Stimulated activated CD8-positive, alpha-beta memory T cell treated with anti-CD3 and anti-CD28 coated beads, Interleukin-4, amount 100 ng/mL, for 24 hours (primary cell): ENCODE measurements at places on chromosomes 2 and 18.

GRCh38 chr18:32086881-32087280, 4.8 kb upstream of the RNF138 start:
- no peak for DNase-seq

GRCh38 chr2:10230499-10230898, 72.2 kb upstream of the HPCAL1 start:
- DNase-seq, result no peak

GRCh38 chr18:48885924-48886400, 64.8 kb downstream of the SMAD7 start:
- DNase-seq, result no peak

- DNase-seq, result no peak
Measured at GRCh38 chr2:239530749-239531316, 130.0 kb upstream of the HDAC4 start.

DNA sequence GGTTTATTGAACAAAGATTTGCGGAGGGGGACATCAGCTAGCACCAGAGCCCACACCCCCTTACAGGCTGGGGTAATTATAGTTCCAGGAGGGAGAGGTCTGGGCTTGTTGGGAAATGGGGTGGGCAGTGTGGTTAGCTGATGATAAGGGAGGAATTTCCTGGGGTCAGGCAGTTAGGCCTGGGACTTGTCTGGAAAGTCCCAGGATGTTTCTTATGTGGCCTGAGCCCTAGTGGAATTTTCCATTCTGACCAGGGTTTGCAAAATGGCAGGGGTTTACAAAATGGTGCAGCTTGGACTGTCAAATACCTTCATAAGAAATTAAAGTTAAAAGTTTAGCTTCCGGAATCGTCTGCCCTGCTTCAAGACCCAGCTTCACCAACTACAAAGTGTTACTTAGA, 199.1 kb downstream of the FBXO15 start:
- DNase-seq, result no peak

- no peak for DNase-seq
Measured at GRCh38 chr2:136798766-136799165, 33.4 kb downstream of the THSD7B start.

DNA sequence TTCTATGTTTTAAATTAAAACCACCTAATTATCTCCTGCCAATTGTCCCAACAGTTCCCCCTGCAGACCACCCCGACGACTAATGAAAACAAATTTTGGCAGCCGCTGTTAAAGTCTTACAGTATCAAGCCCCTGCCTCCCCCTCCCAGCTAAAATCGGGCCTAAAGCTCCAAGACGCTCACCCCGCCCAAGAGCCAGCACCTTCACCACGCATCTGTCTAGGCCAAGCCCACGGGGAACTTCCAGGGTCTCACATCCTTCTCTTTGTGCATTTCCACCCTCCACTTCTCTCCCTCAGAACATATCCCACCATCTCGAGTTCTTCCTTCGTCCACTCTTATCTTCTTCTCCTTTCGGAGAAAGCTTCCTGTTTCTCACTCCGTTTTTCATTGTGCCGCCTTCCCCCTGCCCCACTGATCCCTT, 445 bp downstream of the PRPF40A start:
- DNase-seq, result peak; percentile 22

- peak; percentile 6 for DNase-seq
Measured at GRCh38 chr18:61892683-61893308, at the start of gene RNF152. RNF152 (minus strand) TSS chr18:61893007; CDS start chr18:61816463, 76,544 bp downstream.

DNA sequence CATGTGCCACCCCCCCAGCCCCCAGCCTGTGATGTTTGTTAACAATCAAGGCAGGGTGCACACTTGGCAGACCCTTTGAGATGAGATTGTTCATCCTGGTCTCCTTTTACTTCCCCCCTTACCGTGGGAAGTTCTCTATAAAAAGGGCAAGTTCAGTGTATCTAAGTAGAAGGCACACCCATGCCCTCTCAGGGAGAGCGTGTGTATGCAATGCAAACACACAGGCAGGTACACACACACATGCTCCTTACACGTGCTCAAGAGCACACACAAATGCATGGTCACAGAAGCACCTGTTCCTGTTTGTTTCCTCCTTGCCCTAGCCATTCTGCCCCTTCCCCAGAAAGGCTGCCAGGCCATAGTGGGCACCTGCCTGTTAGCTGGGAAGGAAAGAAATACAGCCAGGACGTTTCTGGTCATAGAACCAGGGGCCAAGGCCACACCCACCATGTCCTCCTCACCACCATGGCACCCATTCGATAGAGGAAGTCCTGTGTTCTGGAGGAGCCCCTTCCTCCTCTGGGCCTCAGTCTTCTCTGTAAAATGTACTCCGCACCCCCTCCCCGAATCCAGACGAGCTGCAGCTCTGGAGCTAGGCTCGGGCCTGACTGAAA, 3.1 kb downstream of the ATOH8 start:
- no peak for DNase-seq

DNA sequence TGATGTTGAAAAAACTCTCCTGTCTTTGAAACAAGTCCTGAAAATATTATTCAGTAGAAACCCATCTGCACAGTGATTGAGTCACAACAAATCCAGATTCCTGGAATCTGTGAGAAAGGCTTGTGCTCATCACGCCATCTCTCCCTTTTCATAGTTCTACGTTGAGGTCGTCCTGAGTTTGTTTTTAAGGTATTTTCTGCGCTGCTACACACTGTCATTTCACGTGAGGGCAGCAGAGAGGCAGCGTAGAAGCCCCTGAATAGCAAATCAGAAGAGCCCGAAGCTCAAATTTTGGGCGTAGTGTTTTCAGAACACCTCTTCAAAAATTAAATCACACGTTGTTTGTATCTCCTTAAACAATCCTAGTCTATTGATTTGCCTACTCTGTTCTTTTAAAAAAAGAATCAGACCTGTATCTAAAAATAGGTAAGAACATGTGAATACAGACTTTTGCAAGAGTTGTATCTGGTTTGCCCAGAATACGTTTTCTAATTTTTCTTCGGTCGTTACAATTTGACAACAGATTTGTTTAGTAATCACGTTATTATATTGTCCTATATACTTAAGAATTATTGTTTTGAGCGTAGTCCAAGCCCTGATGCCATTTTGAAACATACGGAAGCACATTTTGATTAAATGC, 61.6 kb upstream of the SLC38A11 start:
- no peak for DNase-seq

GRCh38 chr2:46481198-46482193, 2.1 kb downstream of the TMEM247 start:
- DNase-seq, result no peak

DNA sequence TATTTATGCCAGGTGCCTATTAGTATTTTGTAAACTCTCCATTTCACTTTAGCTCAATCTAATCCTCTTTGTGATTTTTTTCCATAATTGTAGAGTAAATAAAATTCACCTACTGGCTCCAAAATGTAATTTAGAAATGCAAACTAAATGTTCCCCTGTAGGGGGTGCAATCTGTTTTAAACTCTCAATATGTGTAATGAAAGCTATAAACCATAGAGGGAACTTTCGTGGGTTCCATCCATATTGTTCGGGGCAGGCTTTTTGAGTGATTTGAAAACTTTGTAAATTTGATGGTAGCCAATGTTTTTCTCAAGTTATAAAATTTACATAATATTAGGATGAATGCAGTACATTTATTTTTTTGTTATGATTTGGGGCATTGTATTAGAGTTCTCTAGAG, 49.4 kb downstream of the TSPYL6 start:
- DNase-seq, result no peak

- DNase-seq, result no peak
Measured at GRCh38 chr2:101193033-101193626, 41.9 kb upstream of the TBC1D8 start.

DNA sequence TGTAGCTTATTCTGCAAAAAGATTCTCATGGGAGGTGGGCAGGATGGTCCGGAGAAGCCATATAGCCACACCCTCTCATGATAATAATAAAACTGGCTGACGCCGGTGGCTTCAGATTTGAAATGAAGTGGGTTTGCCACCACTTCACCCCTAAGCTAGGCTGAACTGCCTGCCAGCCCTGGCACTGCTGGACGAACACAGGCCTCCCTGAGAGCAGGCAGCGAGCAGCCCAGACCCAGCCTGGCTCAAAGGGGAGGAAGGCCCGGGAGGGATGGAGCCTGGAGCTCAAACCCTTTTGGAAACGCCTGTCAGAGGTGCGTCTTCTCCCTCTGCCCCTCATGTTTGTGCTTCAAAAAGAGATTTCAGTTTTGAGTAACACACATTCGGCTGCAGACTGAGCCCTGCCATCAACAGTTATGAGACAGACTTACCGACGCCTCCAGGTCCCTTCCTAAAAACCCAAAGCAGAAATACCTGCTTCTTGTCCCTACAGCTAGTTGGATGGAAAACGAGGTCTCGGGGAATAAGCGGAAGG, 71.1 kb upstream of the HPCAL1 start:
- DNase-seq, result no peak

DNA sequence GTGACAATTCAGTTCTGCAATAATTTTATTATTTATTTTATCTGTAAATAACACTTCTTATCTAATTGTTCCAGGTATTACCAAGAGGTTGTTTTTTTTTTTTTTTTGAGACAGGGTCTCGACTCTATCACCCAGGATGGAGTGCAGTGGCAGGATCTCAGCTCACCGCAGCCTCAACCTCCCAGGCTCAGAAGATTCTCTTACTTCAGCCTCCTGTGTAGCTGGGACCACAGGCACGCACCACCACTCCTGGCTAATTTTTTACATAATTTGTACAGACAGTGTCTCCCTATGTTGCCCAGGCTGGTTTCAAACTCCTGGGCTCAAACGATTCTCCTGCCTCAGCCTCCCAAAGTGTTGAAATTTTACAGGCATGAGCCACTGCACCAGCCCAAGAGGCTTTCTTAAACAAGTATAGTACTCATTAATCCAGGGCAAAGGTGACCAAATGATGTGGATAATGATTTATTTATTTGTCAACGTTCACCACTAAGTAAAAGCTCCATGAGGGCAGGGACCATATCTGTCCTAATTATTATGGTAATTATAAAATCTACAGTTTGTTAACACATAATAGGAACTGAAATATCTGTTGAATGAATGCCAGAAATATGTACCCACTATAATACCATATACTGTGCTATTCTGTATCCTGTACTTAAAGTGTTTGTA, 12.0 kb downstream of the STK17B start:
- no peak for DNase-seq

DNA sequence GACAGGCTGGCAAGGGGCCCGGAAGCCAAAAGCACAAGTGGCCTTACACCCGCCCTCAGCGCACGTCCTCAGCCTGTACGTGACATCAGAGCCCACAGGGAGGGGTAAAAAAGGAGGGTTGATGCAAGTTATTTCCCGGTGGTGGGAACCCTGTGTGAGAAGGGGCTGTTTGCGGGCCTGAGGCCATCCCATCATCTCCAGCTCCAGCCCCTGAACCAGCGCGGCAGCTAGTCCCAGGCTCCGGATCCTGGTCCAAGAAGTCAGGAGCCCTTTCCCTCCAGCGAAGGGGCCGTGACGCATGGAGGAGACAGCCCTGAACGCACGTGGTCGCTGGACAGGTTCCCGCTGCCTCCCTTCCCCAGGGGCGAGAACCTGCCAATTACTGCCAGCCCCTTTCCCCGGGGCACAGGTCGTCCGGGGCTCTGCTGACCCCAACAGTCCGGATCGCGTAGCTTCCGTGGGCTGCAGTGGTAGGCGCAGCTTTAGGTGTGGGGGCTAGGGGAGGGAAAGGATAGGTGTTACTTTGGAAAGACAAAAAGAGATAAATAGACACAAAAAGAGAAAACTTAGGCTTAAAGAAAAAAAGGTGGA, 1.3 kb upstream of the LRP2 start:
- no peak for DNase-seq

DNA sequence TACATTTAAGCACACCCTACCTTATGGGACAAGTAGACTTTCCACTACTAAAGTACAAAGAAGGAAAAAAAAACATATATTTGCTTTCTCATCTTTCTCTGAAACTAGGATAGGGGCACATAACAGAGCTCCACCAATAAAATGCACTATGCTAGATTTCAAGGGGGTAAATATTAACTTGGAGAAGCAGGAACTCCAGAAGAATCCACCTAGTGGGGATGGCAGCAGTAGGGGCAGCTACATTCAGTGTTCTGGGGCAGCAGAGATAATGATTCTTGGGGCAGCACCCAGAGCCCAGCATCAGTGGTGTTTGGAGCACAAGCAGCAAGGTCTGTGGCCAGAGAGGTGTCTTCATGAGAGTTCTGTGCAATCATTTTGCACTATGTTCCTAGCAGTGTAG, 64.7 kb downstream of the DTNB start:
- DNase-seq, result no peak

GRCh38 chr18:32582455-32582854, 111.8 kb upstream of the GAREM1 start:
- DNase-seq, result no peak

DNA sequence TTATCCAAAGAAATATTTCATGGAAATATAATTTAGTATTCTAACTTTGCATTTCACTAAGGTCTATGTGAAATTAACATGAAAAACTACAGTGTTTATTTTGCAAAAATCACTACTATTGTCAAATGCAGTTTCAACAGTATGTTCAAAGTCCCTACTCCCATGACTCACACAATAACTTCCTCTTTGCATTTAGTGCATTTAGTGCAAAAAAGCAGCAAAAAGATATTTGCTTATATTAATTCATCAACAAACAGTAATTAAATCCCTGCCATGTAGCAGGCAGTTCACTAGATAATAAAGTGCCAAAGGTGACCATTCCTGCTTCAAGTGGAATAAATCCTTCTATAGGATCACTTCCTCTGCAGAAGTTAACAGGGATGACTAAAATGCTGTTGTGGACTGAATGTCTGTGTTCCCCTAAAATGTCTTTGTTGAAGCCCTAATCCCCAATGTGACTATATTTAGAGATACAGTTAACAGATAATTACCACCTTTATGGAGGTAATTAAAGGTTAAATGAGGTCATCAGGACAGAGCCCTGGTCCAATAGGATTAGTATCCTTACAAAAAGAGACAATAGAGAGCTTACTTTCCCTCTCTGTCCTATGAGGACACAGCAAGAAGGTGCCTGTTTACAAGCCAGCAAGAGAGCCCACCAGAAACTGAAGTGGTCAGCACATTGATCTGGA, 61.7 kb downstream of the STK39 start:
- DNase-seq, result no peak

- DNase-seq, result no peak
Measured at GRCh38 chr2:10810202-10811161, 2.1 kb downstream of the PDIA6 start.

GRCh38 chr2:121650315-121650930, 1.2 kb upstream of the CLASP1 start:
- DNase-seq, result no peak

GRCh38 chr2:96137321-96138178, 752 bp downstream of the ASTL start:
- DNase-seq, result no peak
